HFFc6 (cell line): ENCODE measurements at places on chromosomes 4 and X.
A peak's percentile ranks its signal among the peaks of the same experiment; 100 is the strongest.

- DNase-seq: peak; percentile 26
Observed at GRCh38 chr4:139018501-139018900, 2.9 kb downstream of the NOCT start.

DNA sequence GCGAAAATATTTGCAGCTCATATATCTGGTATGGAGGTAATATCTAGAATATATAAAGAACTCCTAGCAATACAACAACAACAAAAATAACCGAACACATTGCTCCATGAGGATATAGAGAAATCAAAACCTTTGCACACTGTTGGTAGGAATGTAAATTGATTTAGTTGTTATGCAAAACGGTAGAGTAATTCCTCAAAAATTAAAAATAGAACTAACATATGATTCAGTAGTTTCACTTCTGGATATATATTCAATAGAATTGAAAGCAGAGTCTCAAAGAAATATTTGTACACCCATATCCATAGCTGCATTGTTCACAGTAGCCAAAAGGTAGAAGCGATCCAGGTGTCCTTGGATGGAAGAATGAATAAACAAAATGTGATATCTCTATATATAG is 203.0 kb upstream of the CNKSR2 start:
- DNase-seq: no peak

- no peak for DNase-seq
Observed at GRCh38 chr4:16194214-16194613, 32.1 kb downstream of the TAPT1 start.

DNA sequence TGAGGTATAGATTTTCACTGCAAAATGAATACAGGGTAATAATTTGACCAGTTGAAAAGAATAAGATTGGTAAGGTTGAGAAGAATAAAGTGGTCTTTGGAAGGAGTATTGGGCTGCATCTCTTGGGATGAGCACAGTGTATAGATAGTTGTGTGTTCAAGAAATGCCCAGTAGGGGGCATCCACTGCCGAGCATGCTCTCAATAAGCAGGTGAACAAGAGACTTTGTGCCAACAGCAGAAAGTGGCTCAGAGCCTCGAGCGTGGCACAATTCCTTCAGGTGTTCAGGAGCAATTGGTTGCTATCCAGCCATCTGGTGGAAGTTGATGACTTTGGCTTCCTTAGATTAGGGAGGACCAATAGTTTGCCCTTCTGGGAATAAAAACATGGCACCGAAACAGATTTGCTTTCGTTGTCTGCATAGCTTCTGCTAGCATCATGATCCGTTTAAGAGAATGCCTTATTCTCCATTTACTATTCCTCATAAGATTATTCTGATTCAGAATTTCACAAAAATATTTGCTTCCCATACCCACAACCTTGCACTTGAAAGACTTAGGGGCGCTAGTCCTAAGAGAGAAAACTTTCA is 258.1 kb upstream of the NEIL3 start:
- no peak for DNase-seq

DNA sequence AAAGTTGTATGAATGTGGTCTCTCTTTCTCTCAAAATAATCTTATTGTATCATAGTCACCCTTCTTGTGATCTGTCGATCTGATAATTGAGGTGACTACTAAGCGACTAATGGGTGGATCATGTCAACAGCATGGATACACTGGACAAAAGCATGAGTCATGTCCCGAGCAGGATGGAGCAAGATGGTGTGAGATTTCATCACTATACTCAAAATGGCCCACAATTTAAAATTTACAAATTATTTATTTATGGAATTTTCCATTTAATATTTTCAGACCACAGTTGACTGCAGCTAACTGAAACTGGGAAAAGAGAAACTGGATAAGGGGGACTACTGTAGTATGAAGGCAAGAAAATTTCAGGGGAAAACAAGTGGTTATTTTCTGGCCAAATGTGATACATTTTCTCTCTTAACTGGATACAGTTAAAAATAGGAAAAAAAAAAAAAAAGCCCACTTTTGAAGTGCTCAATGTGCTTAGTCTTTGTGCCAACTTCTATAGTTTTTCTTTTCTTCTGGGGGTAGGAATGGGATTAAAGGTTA is 25.3 kb downstream of the FAM241A start:
- DNase-seq: peak; percentile 91

GRCh38 chr4:77177199-77177598 is 20.2 kb downstream of the CCNG2 start:
- no peak for DNase-seq

DNA sequence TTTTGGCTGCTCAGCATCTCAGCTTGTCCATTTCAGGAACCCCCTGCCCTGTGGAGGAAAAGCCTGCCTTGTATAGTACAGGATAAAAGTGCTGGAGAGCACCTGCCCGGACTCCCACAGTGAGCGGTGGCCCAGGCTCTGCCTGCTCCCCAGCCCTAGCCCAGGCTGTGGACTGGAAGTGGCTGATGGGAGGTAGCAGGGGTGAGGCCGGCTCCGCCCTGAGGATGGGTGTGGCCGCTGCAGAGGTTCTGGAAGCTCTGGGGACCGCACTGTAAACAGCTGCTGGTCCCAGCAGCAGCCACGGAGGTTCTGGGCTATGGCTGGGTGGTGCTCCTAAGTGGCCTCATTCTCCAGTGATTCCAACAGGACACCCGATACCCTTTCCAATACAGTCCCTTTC is 56.6 kb upstream of the HELT start:
- no peak for DNase-seq

GRCh38 chrX:81957900-81958545 is 756.1 kb downstream of the SH3BGRL start:
- DNase-seq: no peak

DNA sequence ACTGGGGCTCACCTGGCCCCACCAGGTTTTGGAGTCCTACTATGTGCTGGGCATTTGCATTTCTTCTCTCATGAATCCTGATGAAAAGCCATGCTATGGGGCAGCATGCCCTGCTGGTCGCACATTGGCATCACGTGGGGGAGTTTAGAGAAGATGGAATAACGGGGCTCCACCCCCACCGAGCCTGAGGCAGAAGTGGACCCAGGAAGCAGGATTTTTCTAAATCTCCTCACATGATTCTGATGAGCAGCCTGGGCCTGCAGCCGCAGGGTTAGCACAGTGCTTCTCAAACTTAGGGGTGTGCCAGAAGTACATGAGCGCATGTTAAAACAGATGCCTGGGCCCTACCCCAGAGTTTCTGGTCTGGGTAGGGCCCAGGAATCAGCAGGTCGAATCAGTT is 4.6 kb upstream of the SORCS2 start:
- DNase-seq: no peak

GRCh38 chrX:153921070-153921469 is 5.0 kb downstream of the ARHGAP4 start:
- no peak for DNase-seq
